Spinal cord (tissue), 10 donors: ENCODE measurements at places on chromosomes 13 and 19.
A peak's percentile ranks its signal among the peaks of the same experiment; 100 is the strongest.

DNA sequence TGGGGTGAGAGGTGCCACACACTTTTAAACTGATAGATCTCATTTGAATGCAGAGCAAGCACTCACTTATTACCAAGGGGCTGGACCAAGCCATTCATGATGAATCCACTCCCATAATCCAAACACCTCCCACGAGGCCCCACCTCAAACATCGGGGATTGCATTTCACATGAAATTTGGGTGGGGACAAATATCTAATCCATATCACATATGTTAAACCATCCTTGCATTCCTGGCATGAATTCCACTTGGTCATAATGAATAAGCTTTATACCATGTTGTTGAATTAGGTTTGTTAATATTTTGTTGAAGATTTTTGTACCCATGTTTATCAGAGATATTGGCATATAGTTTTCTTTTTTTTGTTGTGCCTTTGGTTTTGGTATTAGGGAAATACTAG lies 1198.7 kb upstream of the ATXN8OS start:
- H3K36me3 ChIP-seq, result no peaks in the 10 kb centered on the region
- no peaks in the 10 kb centered on the region for H3K4me1 ChIP-seq
- no peak for DNase-seq
- no peak overlapping the region for H3K27ac ChIP-seq
- no peaks in the 10 kb centered on the region for H3K27me3 ChIP-seq
- H3K4me3 ChIP-seq, result no peak overlapping the region

GRCh38 chr19:52086481-52086880 lies 9.1 kb downstream of the ZNF841 start:
- no peaks in the 10 kb centered on the region for H3K4me1 ChIP-seq
- no peak overlapping the region for H3K27ac ChIP-seq
- DNase-seq, result no peak
- no peaks in the 10 kb centered on the region for H3K27me3 ChIP-seq
- no peak overlapping the region for H3K4me3 ChIP-seq

DNA sequence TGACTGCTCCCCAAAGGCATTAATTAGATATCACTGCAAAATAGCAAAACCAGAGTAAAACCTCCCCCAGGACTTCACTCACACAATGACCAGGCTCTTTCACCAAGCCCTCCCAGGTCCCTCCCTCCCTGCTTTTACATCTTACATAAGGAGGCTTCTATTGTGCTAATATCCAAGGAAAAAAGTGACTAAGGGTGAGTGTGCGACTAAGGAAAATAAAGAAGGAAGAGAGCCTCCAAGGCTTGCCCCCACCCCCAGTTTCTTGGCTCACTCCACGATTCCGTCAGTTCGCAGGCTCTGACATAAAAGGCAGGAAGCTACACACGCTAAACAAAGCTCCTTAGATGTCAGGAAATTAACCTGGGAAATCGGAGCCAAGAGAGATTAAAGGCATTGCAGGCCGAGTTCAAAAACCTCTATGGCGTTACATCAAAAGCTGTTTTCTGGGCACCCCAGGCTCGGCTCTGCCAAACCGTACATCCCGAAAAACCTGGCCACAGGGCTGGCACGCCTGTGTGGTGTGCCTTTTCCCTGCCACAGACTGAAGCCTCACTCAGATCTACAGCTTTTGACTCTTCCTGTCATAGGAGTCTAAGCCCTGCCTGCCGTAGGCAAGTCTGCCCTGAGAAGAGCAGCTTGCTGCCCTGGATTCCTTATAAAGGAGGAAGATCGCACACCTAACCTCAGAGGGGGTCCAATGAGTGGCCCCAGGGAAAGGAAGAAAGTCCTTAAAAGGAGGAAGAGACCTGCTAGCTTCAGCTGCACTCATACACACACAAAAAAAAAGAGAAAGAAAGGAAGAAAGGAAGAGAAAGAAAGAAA lies 67.0 kb upstream of the SERP2 start:
- H3K27ac ChIP-seq, result peak overlapping the region; percentile 92
- no peaks in the 10 kb centered on the region for H3K27me3 ChIP-seq
- no peak overlapping the region for H3K4me3 ChIP-seq
- no peaks in the 10 kb centered on the region for H3K36me3 ChIP-seq

DNA sequence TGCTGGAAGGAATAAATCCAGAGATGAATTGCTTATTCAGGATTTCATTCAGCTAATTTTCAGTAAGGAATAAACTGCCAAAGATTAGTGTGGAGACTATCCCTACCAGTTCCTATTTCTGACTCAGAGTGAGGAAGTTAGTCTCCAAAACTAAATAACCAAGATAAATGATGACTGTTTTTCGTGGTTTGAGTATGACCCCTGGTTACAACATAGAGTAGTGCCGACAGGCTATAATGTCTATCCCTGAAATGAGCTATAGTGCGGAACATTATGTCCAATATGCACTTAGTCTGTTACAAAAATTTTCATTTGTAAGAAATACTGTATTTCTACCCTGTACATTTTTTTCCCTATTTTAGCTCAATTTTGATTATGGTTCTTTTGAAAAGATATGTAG lies 51.4 kb downstream of the NBEA start:
- peaks cover 4% of the 10 kb centered on the region for H3K36me3 ChIP-seq
- no peaks in the 10 kb centered on the region for H3K27me3 ChIP-seq
- no peak overlapping the region for H3K27ac ChIP-seq
- H3K4me3 ChIP-seq, result no peak overlapping the region
- H3K4me1 ChIP-seq, result no peaks in the 10 kb centered on the region

DNA sequence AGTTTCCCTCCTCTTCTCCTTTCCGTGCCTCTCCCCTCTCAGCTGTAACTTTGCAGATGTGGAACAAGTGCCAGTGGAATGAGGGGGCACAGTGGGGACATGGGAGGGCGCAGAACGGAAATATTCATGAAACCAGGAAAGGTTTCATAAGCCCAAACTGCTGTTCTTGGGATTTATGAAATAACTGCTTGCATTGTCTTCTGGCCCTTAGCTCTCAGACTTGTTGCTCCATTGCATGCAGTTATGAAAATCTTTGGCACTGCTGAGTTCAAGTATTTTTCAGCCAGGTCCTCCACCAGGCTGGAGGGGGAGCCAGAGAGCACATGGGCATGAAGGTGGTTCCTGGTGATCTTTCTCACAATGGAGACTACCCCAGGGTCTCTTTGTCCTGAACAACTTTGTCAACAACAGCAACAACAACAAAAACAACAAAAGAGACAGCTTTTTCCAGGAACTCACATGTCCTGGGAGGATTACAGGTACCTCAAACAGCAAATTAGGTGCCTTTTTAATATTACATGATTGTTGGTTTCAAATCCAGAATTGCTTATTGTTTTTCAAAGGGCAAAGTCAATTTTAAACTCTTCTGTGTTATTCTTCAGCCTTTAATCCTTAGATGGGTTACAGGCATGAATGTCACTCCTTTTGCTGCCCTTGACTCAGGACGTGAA lies 1.5 kb downstream of the RGCC start:
- H3K36me3 ChIP-seq, result peaks cover 3% of the 10 kb centered on the region
- peak overlapping the region; percentile 79 for H3K4me3 ChIP-seq
- no peak for DNase-seq
- peaks cover 21% of the 10 kb centered on the region for H3K4me1 ChIP-seq
- H3K27me3 ChIP-seq, result peaks cover 19% of the 10 kb centered on the region

- peaks cover 79% of the 10 kb centered on the region for H3K36me3 ChIP-seq
- H3K27ac ChIP-seq, result no peak overlapping the region
- no peaks in the 10 kb centered on the region for H3K4me1 ChIP-seq
- no peak for DNase-seq
Measured at GRCh38 chr19:13139633-13140311, 10.4 kb downstream of the STX10 start.

- no peak overlapping the region for H3K27ac ChIP-seq
- H3K4me3 ChIP-seq, result no peak overlapping the region
- no peaks in the 10 kb centered on the region for H3K36me3 ChIP-seq
- H3K27me3 ChIP-seq, result no peaks in the 10 kb centered on the region
- H3K4me1 ChIP-seq, result no peaks in the 10 kb centered on the region
Measured at GRCh38 chr13:62093984-62094780, 678.5 kb upstream of the PCDH20 start.

DNA sequence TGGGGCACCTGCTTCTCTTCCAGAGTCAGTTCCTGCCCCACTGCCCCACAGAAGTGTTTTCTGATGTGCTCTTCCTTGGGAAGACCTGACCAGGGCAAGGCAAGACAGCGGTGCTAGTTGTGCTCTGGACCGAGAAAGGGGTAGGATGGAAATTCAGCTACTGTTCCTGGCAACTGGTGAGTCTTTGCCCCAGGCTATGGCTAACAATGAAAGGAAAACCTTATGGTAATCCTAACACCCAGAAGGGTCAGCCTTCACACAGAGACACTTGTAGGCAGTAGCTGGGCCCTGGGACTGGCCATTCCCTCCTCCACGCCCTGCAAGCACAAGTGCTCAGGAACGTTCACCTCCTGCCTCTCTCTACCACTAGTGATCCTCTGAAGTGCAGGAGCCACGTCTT lies 9.6 kb upstream of the CYSLTR2 start:
- no peaks in the 10 kb centered on the region for H3K4me1 ChIP-seq
- no peak overlapping the region for H3K4me3 ChIP-seq
- DNase-seq, result no peak
- H3K27ac ChIP-seq, result no peak overlapping the region
- H3K36me3 ChIP-seq, result no peaks in the 10 kb centered on the region

GRCh38 chr19:30148039-30148790 lies 206.2 kb downstream of the URI1 start:
- H3K36me3 ChIP-seq, result no peaks in the 10 kb centered on the region
- H3K27me3 ChIP-seq, result no peaks in the 10 kb centered on the region
- DNase-seq, result no peak

GRCh38 chr13:110103026-110103425 lies 203.9 kb downstream of the COL4A1 start:
- H3K36me3 ChIP-seq, result no peaks in the 10 kb centered on the region
- no peak overlapping the region for H3K27ac ChIP-seq
- no peaks in the 10 kb centered on the region for H3K27me3 ChIP-seq
- no peak for DNase-seq
- H3K4me1 ChIP-seq, result peaks cover 7% of the 10 kb centered on the region

DNA sequence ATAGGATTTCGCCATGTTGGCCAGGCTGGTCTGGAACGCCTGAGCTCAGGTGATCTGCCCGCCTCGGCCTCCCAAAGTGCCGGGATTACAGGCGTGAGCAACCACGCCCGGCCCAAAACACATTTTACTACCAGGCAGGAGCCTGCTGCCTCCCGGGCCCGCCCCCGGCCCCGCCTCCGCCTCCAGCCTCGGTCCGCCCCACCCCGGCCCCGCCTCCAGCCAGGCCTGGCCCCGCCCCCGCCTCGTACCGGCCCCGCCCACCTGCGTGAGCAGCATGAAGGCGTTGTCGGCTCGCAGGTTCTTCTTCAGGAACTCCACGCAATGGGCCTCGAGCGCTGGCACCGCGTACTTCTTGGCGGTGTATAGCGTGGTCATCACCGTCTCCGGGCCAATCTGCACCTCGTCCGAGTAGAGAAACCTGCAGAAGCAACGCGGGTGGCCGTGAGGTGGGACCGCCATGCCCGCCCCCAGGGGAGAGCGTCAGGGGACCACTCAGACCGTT lies 22.7 kb downstream of the BTBD2 start:
- no peak for DNase-seq
- no peak overlapping the region for H3K4me3 ChIP-seq
- H3K4me1 ChIP-seq, result no peaks in the 10 kb centered on the region
- H3K36me3 ChIP-seq, result peaks cover 89% of the 10 kb centered on the region
- H3K27ac ChIP-seq, result no peak overlapping the region
- H3K27me3 ChIP-seq, result no peaks in the 10 kb centered on the region

GRCh38 chr13:35139591-35139990 lies 197.5 kb downstream of the NBEA start:
- H3K4me3 ChIP-seq, result no peak overlapping the region
- DNase-seq, result no peak
- H3K27me3 ChIP-seq, result no peaks in the 10 kb centered on the region
- no peaks in the 10 kb centered on the region for H3K4me1 ChIP-seq
- H3K36me3 ChIP-seq, result peaks cover 5% of the 10 kb centered on the region

DNA sequence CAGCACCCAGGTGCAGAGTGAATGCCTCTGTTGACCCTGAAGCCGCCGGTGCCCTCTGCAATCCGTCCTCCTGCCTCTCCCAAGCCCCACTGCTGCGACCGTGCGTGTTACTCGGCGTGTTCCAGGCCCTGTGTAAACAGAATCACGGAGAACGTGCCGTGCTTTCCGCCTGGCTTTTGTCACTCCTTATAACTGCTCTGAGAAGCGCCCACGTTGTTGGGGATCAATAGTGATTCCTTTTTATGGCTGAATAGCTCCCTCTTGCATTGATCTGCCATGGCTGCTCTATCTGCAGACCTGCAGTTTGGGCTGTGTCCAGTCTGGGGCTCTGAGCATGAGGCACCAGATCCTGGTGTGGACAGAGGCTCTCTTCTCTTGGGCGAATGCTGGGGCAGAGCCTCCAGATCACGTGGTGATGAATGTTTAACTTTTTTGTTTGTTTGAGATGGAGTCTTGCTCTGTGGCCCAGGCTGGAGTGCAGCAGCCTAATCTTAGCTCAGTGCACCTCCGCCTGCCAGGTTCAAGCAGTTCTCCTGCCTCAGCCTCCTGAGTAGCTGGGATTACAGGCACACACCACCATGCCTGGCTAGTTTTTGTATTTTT lies 15.8 kb downstream of the ADPRHL1 start:
- no peak overlapping the region for H3K4me3 ChIP-seq
- no peak for DNase-seq
- no peaks in the 10 kb centered on the region for H3K27me3 ChIP-seq
- H3K4me1 ChIP-seq, result no peaks in the 10 kb centered on the region
- H3K36me3 ChIP-seq, result peaks cover 22% of the 10 kb centered on the region

DNA sequence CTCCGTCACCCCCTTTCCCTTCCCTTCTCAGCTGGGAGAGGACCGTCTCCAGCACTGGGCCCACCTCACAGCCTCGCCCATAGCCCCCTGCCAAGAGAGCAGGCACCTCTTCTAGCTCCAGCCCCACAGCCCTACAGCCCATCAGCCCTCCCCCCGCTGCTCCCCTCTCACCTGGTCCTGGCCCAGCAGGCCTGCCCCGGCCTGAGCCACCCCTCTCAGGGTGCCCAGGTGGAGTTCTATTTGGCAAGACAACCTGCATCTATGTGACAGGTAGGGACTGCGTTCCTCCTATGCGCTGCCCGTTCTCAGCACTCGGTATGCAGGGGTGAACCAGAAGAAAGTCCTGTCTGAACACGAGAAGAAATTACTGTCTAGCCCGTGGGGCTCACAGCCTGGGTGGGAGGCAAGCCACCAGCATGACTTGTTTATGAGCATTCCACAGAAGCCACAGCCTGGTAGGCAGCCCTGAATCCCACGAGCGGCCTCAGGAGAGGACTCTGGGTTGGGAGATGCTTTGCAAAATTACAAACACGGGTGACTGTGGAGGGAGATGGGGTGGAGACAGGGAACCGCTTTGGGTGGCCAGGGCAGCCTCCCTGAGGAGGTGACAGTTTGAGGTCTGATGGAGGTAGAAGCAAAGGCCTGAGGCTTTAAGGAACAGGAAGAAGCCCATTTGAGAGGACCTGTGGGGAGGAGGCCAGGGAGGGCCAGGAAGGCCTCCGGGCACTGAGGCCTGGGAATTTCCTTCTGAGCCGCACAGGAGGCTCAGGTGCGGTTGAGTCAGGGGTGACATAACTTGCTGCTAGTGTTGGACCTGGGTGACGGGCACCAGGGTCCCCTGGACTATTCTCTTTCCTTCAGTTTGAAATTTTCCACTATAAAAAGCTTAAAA lies 1.2 kb upstream of the PLEKHF1 start:
- H3K27me3 ChIP-seq, result peaks cover 18% of the 10 kb centered on the region
- H3K27ac ChIP-seq, result no peak overlapping the region
- H3K4me3 ChIP-seq, result no peak overlapping the region
- no peak for DNase-seq
